Epithelial cell of esophagus (primary cell): ENCODE measurements at places on chromosomes 13 and 19.
A peak's percentile ranks its signal among the peaks of the same experiment; 100 is the strongest.

DNA sequence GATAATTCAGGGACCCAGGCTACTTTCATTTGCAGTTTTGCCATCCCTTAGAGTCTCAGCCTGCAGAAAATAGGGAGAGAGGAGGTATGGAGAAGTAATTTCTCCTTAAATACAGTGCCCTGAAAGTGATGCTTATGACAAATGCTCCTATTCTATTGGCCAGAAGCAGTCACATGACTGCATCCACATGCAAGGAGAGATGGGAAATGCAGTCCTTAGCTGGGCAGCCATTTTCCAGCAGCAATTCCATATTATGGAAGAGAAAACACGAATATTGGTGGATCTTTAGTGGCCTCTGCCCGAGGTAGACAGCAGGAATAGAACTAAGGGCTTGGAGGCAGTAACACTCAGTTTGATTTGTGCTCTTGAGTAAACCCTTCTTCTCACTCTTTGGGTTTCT, 39.4 kb downstream of the VAV1 start:
- peak; percentile 76 for DNase-seq

GRCh38 chr13:27309401-27309958, 38.9 kb downstream of the RASL11A start:
- DNase-seq = no peak

DNA sequence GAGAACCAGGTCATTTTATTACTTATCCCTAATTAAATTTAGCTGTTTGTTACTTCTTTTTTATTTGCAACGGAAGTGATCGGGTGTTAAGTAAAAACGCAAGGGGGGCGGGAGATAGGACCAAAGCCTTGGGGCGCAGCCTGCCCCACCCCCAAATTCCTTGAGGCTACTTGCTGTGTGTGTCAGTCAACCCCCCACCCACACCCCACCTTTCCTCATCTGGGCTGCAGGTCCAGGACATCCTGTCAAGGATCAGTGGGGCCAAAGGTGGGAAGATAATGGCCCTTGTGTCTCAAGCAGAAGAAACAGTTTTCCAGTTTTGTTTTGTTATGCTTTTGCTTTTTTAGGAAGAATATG, 1.2 kb upstream of the FOXO1 start:
- no peak for DNase-seq

- peak; percentile 32 for DNase-seq
Observed at GRCh38 chr13:112525356-112525945, 62.5 kb downstream of the TUBGCP3 start.

DNA sequence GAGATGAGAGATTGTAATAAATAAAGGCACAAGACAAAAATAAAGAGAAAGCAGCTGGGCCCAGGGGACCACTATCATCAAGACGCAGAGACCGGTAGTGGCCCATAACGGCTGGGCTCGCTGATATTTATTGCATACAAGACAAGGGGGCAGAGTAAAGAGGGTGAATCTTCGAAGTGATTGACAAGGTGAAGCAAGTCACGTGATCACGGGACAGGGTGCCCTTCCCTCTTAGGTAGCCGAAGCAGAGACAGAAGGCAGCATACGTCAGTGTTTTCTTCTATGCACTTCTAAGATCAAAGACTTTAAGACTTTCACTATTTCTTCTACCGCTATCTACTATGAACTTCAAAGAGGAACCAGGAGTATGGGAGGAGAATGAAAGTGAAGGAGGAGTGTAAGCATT, 4.6 kb upstream of the PRKCG start:
- DNase-seq = no peak

DNA sequence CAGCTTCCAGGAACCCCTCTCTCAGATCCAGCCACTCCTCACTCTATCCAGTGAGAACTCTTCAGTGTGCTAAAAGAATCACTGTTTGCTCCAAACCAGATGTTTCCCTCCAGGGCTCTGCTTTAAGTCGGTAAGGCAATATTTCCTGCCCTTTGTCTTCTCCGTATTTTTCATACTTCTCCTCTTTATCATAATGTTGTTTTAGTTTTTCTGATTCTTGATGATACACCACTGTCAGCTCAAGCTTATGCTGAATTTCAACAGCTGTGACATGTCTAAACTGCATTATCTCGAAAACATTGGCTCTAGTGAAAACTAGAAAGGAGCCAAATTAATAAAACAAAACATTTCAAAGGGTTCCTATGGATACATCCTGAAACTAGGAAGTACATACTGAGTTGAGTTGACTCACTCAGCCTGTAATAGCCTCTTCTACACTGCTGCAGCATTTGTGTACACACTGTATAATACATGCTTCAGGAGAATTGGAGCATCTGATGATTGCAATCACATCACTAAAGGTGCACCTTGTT, 39.8 kb downstream of the GPR180 start:
- peak; percentile 85 for DNase-seq

- no peak for DNase-seq
Observed at GRCh38 chr13:30523211-30523610, 57.5 kb upstream of the HMGB1 start.

DNA sequence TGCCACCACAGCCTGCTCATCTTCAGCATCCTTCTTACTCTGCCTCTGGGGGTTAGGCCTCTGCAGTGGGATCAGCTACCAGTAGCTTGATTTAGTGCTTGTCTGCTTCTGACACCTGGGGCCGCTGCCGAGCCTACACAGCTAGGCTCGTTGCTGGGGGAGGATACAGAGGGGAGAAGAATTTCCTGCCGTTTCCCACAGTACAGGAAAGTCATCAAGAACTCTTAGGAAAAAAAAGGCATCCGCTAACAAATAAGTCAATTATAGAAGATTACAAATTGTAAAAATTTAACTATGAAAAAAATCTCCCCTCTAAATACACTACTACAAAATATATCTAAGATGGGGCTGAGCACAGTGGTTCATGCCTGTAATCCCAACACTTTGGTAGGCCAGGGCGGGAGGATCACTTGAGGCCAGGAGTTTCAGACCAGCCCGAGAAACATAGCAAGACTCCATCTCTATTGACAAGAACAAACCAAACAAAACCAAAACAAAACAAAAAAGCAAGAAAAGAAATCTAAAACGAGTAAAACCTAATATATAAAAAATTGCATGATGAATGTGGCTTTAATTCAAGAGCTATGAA, 26.7 kb downstream of the LATS2 start:
- no peak for DNase-seq

DNA sequence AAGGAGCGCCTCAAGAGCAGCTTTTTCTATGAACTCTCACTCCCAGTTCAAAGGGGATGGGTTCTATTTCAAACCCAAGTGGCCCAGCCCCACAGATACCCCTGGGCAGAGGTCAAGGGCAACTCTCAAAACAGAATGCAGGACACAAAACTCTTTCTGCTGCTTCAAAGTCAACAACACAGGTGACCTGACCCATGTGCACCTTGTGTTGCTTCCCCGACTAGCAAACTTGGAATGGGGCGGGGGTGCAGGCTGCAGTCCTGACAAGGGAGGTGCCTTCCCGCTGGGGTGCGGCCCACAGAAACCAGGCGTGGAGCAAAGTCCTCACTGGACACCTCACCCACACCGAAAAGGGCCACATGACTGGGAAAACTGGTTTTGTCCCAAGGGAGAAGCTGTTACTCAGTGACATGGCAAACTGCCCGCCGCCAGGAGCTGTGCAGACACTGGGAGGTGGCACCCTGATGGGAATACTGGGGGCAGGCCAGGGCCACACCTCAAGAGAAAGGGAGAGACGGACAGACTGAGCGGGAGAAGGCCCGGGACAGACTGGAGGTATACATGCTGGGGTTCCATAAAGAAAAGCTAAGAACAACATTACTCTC, 17.4 kb downstream of the ZC3H4 start:
- DNase-seq = peak; percentile 97

GRCh38 chr19:42269478-42270345, 660 bp downstream of the CIC start:
- no peak for DNase-seq

GRCh38 chr19:19053508-19054314, 10.1 kb upstream of the SLC25A42 start:
- DNase-seq = peak; percentile 45

DNA sequence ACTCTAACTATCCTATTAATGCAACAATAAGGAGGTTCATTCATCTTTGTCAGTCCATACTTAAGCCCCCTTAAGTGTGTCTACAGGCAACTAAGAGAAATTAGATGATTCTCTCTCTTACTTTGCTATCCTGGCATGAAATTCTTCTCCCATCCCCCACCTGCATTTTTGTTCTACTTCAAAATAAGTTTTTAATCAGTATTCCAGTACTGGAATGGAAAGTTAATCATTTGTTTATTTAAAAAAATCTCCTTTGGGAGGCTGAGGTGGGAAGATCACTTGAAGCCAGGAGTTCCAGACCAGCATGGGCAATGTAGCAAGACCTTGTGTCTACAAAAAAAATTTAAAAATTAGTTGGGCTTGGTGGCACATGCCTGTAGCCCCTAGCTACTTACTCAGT, 222.1 kb downstream of the MZT1 start:
- no peak for DNase-seq

DNA sequence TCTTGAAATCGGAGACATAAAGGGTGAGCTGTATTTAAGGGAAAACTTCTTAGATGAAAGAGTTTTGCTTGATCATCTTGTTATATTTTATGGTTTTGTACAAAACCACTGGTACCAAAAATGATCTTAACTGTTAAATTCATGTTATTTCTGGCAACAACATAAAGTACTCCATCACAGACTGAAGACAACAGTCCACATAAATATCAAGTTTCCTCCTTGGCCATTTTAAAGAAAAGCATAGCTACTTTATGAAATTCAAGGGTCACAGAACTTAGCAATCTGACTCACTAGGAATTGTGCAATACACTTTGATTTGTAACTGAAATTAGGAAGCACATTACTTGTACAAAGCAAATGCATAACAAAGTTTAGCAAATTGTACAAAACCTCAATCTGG, 66.3 kb downstream of the TBC1D4 start:
- peak; percentile 72 for DNase-seq

DNA sequence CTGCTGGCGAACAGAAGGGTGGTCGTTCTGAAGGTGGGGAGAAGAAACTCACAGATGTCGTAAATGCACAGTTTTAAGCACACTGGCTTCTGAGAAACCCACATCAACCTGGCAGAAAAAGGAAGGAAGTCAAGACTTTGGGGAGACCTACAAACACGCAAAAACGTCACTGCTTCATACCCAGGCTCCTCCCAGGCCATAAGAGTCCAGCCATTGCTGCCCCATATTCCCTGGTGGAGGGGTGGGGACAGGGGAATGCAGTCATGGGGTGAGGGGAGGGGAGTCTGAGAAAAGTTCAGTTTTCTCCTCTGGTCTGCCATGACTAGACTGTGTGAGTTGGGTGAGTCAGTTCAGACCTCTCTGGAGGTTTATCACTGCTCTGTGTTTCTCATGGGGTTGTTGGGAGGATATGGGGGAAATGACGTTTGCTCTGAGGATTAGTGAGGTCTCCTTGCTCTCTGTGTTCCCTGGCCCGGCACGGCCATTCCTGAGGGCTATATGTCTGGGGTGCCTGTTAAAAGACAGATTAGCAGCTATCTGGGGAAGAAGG, 139.0 kb downstream of the FLT1 start:
- DNase-seq = no peak

GRCh38 chr19:29630655-29631054, 24.6 kb downstream of the POP4 start:
- DNase-seq = no peak

GRCh38 chr19:39637891-39638290, 17.8 kb upstream of the LGALS16 start:
- no peak for DNase-seq

GRCh38 chr19:3826163-3826562, 40.0 kb upstream of the MATK start:
- DNase-seq = no peak

GRCh38 chr13:88648598-88649373, 977.6 kb downstream of the SLITRK5 start:
- DNase-seq = no peak

DNA sequence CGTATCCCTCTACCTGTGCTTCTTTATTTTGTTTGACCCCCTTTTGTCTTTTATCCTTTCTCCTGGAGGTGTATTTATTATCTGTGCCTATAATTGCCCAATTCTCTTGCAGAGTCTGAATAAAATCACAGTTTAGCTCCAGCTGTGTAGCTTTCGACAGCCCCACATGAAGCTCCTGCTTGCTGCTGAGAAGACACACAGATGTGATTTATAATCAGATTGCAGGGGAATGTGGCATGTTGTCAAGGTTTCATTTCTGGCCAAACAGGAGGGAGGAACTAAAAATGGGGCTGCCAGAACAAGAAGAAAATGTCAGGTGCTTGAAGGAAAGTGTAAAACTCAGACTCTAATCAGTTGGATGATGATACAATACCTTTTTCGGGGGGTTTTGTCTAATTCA, 22.7 kb downstream of the CCNA1 start:
- DNase-seq = no peak

DNA sequence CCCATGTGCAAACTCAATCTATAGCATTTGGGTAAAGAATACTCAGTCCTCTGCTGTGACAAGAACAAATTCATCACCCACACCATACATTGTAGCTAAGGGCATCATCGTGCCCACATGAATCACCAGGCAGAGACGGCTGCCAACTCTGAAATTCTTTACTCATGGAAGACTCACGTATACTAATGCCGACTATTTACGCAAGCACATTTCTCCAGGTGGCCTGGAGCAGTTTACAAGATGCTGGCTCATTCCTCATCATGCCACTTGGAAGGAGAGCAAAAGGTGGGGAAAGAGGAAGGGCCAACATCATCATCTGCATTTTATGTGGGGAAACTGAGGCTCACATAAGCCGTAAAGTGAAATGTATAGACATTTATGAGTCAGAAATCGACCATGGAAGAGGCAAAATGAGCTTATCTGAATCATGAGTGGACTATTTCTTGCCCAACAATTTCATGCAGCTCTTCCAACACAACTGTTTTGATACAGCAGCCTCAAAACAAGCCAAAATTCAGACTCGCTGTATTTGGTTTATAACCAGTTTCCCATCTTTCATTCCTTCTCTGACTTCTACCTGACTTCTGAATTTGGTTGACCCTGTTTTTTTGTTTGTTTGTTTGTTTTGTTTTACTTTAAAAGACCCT, 213.9 kb upstream of the SERP2 start:
- peak; percentile 99 for DNase-seq

DNA sequence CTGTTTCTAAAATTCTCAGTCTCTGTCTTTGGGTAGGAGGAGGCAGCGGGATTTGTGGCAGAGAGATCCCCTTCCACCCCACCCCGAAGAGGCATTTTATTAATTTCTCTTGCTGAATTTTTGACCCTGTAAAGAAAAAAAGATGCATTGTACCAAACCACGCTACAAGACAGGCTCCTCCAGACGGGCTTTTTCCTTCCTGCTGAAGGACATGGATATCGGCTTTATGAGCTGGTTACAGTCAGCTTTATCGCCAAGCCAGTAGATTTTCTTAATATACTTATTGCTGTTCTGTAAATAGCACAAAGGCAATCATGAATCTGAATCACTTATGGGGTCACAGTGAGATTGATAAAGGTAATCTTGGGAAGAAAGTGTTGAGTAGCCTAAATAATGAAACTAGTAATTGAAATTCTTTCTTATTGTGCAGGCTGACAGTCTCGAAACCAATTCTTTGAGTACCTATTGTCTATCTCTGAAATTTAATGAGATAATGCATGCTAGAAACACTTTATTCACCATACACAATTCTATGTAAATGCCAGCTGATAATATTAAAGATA, 24.5 kb downstream of the MBNL2 start:
- DNase-seq = no peak
